Pons (tissue), 1 donor: ENCODE measurements at places on chromosomes 12 and 14.

DNA sequence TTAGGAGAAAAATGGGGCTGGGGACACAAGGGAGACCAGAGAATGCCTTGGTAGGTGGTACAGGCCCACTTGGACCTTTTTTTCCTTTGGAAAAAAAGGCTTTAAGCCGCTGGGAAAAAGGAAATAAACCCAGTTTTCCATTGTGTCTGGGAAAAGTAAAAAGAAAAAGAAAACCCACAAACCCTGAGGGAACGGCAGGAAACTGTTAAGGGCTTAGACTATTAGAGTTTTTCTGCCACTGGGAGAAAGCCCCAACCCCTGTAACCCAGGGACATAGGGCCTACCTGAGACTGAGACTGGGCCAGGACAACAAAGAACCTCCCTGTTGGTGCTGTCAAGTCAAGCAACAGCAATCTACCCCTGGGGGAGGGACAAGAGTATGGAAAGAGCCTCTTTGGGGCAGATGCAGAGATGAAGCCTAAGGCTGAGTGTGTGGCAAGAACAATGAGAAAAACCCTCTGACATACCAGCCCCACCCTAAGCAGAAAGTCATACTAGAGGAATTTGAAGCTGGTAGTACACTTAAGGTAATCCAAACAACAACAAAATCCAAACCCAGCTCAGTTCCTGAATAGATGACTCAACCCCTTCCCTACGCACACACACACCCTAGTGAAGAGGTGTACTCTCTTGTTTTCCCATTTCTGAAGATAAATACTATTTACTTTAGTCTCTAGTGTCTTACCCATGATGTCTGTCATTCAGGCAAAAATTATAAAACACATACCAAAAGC is 22.8 kb downstream of the ATF1 start:
- no peak for DNase-seq

DNA sequence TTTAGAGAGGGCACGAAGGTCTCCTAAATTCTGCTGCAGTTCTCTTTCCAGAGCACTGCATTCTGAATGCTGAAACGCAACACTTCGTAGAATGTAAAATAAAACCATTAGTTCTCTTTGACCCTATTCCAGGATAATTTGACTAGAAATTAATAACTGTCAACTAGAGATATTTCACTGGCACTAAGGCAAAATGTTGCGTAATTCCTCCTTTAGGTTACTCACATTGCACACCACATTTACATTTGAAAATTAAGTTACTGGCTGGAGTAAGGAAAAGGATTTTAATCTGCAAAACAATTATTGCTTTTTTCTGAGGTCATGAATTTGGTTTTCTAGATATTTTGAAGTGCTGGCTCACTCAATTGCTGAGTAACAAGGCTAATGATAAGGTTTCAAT is 58.0 kb upstream of the TRHDE start:
- no peak for DNase-seq

DNA sequence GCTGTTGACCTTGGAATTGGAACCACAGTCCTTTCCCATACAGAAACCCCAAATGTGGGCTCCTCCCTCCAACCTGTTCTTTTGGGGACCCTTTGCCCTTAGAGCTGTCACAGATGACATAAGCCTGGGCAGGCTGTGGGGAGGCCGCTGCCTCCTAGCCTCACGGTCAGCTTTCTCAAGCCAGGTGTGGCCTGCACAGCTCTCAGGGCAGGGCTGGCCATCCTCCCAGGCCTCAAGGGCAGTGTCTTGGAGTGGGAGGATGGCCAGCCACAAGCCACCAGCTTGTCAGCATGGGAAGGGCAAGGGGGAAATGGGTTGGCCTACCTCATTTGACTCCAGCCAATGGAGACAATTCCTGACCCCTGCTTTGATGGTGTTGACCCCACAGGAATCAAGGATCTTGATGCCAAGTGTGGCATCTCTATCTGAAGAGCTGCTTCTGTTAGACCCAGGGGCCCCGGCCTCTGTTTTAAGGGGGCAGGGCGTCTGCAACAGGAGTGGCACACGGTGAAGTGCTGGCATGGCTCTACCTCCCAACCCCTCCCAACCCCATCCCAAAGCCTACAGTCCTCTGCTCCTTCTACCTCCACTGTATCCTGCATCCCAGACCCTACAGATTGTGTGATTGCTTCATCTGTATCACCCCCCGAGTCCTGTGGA is 11.5 kb downstream of the CBLN3 start:
- no peak for DNase-seq

GRCh38 chr14:87888136-87888999 is 104.6 kb downstream of the GALC start:
- no peak for DNase-seq

- DNase-seq = no peak
These were observed 46.9 kb downstream of the EVL start for GRCh38 chr14:100111931-100112704.

GRCh38 chr12:27282754-27283153 is 38.7 kb downstream of the STK38L start:
- DNase-seq = no peak

DNA sequence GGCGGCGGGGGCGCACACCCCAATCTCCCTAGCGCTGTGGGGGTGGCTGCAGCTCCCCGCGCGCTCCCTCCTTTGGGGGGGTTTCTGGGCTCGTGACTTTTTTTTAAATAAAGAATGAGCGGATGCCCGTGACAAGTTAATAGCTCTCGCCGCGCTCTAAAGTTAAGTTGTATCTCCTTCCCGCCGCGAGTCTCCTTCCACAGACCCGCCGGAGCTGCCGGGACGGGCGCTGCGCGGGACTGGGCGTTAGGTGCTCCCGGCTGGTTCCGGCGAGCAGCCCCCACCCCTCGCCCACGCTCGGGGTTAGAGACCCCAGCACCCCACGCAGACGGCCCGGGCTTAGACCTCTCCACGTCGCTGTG is 82.6 kb upstream of the HMGA2 start:
- DNase-seq = no peak

GRCh38 chr14:49512571-49512970 is 73.6 kb downstream of the RPS29 start:
- DNase-seq = no peak

DNA sequence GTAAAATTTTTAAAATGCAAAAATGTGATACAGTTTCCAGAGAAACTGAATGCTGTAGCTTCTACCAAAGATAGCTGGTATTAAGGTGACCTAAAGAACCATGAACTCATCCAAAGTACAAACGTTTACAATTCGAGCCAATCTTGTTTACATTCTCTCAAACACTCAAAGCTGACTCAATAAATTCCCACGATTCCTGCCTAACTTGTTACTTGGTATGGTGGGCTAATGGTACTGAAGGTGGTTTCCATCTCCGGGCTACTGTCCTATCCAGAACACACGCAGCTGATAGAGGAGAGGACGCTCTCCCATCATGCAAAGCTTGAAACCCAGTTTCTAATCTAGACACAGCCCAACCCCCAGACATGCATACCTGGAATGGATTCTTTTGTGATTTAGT is 31.5 kb downstream of the RAD9B start:
- DNase-seq = no peak

GRCh38 chr12:104473374-104473983 is 16.7 kb downstream of the CHST11 start:
- DNase-seq = no peak

DNA sequence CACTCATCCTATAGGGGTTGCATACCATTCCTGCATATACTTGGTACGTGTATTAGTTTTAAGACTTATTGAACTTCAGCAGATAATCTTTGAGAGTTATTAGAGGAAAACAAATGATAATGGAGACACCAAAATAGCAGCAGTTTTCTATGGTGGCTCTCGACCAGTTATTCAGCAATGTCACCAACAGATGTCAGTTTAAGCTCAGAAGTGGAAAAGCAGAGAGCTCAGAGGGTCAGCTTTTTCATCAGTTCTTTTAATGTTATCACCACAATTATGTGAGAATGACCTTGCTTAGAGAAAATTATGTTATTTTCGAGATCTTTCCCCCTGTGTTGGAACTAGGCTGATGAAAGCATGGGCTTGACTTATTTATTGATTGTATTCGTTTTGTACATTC is 32.0 kb downstream of the PTPN11 start:
- DNase-seq = peak; percentile 80

GRCh38 chr12:112685321-112685720 is 106.2 kb upstream of the RPH3A start:
- peak; percentile 7 for DNase-seq

DNA sequence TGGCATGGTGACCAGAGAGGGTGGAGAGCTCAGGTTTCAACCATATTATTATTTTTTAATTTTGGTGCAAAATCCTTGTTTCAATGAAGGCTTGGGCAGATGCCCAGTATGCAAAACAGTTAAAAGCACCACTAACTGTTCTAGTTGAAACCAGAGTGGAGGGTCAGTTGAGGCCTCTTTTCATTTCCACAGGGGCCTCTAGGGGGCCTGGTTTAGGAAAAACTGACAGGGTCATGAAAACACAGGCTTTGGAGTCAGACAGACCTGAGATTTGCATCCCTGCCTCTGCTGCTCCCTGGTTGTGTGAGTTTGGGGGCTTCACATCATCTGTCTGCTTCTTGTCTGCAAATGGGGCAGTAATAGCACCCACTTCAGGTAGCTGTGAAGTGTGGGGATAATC is 3.3 kb upstream of the RPH3A start:
- no peak for DNase-seq

GRCh38 chr12:22101749-22102243 is 55.8 kb downstream of the CMAS start:
- DNase-seq = peak; percentile 56

GRCh38 chr12:118052324-118053070 is 8.5 kb downstream of the WSB2 start:
- DNase-seq = peak; percentile 76

GRCh38 chr12:132460571-132460970 is 29.4 kb upstream of the FBRSL1 start:
- no peak for DNase-seq

DNA sequence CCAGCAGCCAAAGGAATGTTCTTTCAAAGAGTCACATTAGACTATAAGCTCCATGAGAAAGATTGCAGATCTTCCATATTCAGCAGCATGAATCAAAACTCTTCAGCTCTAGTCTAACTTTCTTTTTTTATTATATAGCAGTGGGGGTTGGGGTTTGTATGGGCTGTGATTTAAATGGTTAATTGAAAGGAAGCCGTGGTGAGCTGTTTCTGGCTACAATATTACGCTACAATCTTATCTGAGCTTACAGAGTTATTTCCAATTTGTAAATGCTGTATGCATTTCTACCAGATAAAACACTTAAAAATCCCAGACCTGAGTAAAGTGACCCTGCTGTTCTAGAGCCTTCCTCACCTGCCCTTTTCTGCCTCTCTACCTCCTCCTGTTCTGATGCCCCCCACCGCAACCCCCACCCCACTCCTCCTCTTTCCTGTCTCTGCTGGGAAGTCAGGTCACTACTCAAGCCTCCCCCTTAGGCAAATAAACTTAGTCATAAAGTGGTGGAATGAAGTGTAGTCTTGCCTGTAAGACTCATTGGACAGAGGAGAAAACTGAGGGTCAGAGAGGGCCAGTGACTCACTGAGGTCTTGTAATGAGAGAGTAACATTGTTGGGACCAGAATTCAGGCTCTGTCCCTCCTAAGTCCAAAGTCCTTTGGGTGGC is 1089.5 kb downstream of the BCL11B start:
- DNase-seq = no peak

- no peak for DNase-seq
These were observed 13.1 kb downstream of the TMBIM4 start for GRCh38 chr12:66156654-66157053.

GRCh38 chr12:121776190-121777098 is 17.0 kb downstream of the RHOF start:
- no peak for DNase-seq

GRCh38 chr12:82919388-82920054 is 232.8 kb downstream of the TMTC2 start:
- DNase-seq = no peak

DNA sequence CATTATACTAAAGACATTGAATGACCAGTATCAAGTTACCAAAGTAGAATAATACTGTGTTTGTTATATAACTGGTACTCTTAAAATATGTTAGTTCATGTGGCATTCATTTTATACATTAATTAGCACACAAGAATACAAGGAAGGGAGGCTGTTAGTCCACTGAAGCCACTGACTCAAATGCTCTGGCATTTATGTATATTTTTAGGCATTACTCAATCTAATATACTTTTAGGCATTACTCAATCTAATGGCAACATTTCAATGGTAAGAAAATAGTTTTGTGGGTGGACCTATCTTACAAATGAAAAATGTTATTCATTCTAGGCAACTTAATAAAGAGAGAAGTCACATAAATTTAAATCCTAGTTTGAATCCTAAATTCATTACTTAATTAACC is 874.4 kb upstream of the USP15 start:
- DNase-seq = no peak

DNA sequence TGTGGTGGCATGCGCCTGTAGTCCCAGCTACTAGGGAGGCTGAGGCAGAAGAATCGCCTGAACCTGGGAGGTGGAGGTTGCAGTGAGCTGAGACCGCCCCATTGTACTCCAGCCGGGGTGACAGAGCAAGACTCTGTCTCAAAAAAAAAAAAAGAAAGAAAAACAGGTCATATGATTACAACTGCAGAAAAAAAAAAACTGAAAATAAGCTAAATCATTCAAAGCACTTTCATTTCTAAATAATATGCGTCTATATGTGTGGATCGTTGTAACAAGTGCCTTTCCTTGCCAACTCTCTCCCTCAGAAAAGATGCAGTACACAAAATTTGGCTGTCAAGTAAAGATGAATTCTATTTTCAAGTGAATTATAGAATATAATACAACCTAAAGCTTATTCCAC is 42.4 kb downstream of the ATXN2 start:
- no peak for DNase-seq

DNA sequence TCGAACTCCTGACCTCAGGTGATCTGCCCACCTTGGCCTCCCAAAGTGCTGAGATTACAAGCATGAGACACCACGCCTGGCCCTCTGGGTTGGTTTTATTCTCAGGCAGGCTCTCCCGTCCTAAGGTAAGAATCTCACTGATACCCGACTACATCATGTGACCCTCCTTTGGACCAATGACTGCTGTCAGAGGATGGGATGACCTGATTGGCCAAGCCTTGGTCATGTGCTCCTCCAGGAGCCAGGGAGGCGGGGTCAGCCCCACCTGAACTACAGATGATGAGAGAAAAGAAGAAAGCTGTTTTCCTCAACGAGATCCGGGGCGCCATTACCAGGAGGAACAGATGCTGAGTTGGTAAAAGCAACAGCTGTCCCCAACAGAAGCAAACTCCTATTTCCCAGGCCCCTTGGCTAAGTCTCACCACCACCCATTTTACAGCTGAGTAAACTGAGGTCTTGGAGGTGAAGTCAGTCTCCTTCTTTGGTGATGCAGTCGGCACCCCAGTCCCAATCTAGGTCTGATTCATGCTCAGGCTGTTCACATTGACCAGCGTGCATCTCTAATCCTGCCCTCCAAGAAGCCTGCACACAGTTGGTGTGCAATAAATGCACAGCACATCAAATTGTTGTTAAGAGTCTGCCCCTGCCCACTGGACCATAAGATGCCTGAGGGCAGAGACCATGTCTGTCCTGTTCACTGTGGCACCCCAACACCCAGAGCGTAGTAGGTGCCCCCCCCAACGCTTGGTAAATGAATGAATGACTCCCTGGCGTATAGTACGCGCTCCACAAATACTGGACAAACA is 118.8 kb downstream of the SCARB1 start:
- DNase-seq = no peak

GRCh38 chr14:61671082-61671481 is 24.2 kb upstream of the HIF1A start:
- no peak for DNase-seq
